ENCODE measurements at places on chromosomes 5 and 9.

- DNase-seq = no peak
Measured at GRCh38 chr5:171926311-171926710, 80.1 kb downstream of the FBXW11 start.

- DNase-seq = no peak
Measured at GRCh38 chr5:113663879-113664541, 150.5 kb downstream of the YTHDC2 start.

- DNase-seq = no peak
Measured at GRCh38 chr5:113068559-113068958, 92.0 kb downstream of the DCP2 start.

DNA sequence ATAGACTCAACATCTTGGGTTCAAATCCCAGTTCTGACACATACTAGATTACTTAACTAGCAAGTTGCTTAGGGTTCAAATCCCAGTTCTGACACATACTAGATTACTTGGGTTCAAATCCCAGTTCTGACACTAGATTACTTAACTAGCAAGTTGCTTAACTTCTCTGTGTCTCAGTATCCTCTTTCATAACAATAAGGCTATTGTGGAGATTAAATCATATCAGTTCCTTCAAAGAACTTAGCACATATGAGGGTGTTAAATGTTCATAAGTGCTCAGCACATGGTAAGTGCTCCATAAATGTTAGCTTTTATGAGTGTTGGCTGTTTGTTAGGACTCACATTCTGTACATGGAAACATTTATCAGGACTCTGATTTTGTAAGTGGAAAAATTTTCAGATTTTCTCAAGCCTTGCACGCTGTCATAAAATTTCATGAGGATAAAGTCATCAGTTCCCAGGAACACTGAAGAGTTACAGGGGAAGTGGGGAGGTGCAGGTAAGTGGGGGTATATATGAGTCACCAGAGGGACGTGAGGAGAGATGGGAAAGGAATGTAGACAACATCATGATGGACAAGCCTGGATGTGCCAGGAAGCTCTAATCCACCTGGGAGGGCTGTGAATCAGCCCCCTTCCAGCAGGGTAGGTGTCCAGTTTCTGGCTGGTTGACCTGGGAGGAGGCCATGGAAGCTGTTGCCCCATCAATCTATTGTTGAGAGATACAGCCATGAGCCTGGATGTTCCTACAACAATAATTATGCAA is 532.2 kb upstream of the WWC1 start:
- no peak for DNase-seq

DNA sequence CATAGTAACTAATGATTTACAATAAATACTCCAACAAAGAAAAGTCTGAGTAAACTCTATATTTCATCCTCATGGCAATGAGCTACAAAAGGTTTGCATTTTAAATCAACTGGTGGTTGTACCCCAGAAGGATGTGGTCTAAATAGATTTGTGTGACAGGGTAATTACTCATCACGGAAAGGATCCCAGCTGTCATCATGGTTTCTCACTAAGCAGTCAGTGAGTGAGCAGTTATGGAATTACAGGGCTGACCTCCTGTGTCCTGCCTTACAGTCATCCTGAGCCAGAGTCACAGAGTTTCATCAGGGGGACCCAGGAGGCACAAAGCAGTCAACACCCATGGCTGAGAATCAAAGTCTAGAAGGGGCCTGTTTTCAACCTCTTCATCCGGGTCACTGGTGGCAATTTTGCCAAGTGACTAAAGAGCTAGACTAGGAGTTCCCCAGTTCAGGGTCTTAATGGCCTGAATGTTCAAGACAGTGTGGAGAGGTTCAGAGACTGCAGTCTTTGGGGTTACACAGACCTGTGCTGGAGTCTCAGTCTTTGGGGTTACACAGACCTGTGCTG is 210.7 kb upstream of the SLC24A2 start:
- DNase-seq = no peak

DNA sequence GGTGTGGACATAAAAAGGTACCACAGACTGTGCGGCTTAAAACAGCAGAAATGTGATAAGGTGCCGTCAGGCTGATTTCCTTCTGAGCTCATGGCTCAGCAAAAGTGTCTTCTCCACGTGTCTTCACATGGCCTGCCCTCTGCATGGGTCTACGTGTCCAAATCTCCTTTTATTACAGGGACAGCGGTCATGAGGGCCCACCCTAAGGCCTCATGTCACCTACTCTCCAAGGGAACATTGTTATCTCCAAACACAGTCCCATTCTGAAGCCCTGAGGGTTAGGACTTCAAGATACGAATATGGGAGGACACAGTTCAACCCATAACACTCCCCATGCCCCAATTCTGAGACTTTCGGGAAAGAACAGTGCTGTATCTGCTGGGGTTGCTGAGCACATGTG is 35.2 kb downstream of the COL23A1 start:
- DNase-seq = no peak

DNA sequence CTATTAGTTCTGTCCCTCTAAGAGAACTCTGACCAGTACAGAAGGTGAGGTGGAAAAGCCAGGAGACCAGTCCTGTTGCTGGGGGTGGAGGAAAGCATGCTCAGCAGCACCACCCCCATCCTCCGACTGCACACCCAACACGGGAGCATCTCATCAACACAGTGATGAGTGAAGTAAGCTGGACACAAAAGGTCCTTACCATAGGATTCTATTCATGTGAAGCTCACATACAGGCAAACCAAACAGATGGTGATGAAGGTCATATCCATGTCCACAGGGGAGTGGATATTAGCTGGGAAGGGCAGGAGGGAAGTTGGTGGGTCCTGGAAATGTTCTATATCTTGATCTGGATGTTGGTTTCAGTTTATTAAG is 14.8 kb upstream of the MARCHF6 start:
- DNase-seq = no peak

GRCh38 chr5:3187771-3188425 is 407.7 kb upstream of the IRX1 start:
- DNase-seq = no peak

GRCh38 chr5:154368041-154368800 is 77.6 kb upstream of the SAP30L start:
- no peak for DNase-seq

GRCh38 chr5:83564069-83564749 is 92.7 kb downstream of the VCAN start:
- no peak for DNase-seq

- no peak for DNase-seq
Measured at GRCh38 chr5:75538211-75538610, 26.5 kb downstream of the POLK start.

GRCh38 chr9:117825609-117826347 is 121.6 kb downstream of the TLR4 start:
- peak; percentile 14 for DNase-seq

DNA sequence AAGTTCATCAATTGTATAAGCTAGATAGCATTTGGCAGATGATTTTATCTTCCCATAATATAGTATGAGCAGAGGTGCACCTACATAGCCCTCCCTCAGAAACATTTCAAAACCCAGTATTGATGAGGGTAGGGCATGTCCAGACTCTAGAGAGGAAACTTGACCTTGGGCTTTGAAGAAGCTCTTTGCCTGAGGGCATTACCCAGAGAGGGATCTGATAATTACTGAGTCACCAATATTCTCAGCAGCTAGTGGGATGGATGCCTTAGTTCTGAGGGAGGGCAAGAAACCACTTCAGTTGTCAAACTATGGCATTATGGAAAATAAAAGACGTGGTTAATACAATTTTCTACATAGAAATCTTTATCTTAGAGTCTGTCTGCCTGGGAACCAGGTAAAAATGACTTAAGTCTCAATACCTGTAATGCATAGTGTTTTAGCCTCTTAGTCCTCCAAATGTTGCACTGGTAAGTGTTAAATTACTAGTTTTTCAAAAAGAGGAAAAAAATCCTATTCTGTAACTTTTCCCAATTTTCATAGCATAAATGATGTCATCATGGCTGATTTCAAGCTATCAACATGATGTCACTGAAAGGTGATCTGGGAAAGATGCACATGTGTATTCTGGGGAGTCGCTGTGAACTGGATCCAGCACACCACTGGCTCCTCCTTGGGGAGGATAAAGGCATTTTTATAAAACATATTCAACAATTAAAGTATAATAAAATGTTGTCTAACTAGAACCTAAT is 809.0 kb downstream of the KCTD16 start:
- DNase-seq = no peak

DNA sequence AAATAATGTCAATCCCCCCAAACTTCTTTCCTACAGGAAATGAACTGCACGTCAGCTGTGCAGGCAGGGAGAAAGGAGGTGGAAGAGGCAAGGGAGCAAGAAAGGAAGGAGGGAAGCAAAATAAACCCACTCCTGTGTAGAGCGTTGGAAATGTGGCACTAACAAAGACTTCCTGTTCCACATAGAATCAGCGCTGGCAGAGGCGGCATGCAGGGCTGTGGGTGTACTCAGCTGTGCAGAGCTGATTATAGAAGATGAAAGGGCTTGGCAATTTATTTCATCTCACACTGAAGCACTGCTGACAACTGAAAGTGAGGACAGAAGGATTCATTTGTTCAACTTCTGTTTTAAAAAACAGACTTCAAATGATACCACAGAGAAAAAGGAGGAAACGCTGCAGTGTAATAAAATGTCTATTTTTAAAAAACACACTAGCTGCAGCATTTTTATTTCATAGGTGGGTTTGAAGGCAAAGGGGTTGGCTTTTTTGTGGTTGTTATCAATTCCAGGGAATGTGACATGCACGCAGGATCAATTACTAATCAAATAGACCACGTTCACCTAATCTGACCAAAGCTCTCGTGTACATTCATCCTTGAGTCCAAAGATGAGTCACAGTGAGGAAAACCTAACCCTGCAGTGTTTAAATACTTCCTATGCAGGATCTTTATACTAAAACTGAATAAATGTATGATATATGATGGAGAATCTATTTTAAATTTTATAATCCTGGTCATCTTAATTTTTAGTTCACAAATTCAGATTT is 583.5 kb downstream of the ZNF608 start:
- DNase-seq = no peak

DNA sequence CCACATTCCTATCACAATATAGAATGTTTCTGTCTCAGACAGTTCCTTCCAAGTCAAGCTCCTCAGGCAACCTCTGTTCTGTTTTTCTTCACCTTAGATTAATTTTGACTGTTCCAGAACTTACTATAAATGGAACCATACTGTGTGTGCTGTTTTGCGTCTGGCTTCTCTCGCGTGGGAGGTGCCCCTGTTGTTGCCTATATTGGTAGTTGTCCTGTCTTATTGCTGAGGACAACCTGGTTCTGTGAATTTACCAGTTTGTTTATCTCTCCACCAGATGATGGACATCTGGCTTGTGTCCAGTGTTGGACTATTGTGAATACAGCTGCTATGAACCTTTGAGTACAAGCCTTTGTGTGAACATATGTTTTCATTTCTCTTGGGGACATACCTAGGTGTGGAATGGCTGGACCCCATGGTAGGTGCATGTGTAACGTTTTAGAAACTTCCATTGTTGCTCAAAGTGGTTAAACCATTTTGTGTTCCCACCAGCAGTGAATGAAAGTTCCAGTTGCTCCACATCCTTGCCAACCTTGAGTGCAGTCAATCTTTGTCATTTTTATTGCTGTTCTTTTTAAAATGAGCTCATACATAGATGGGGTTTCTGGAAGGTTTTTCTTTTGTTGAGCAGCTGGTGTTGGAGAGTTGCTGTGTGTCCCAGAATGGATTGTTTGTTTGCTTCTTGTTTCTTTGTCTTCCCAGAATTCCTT is 18.1 kb downstream of the HMCN2 start:
- no peak for DNase-seq

- DNase-seq = no peak
Measured at GRCh38 chr5:160452036-160452435, 30.4 kb downstream of the PTTG1 start.

- no peak for DNase-seq
Measured at GRCh38 chr5:111783537-111783936, 26.5 kb upstream of the NREP start.

- no peak for DNase-seq
Measured at GRCh38 chr5:4639946-4640345, 500.2 kb upstream of the ADAMTS16 start.

DNA sequence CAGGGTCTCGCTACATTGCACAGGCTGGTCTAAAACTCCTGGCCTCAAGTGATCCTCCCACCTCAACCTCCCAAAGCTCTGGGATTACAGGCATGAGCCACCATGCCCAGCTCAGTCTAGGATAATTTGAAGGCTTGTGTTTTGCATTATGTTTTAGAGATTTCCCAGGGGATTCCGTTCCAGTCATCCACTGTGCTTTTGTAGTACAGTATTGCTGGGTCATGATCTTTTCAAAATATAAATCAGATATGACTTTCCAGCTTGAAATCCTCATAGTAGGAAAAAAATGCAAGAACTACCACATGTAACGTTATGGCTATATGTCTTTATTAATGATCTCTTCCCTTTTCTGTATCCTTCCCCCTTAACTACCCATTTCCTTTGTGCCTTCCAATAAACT is 338.1 kb downstream of the PRELID2 start:
- no peak for DNase-seq

- no peak for DNase-seq
Measured at GRCh38 chr5:96374653-96375052, 58.4 kb downstream of the PCSK1 start.

DNA sequence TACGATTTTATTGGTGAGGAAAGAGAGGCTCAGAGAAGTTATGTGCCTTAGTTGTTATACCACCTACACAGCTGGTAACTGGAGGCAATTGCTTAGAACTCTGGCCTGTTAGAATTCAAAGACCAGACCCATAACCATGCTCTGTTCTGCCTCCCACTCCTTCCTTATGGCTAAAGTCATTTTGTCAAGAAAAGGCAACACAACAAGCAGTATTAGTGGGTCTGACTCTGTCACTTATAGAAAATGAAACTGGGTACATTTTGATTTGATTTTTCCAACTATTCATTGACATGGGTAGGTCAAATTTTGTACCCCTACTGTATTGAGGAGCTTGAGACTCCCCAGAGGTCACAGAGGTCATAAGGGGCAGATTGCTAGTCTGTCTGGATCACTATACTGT is 44.5 kb upstream of the NR3C1 start:
- DNase-seq = no peak

GRCh38 chr5:149599375-149599774 is 18.1 kb downstream of the ARHGEF37 start:
- DNase-seq = no peak

GRCh38 chr9:2425676-2426075 is 195.9 kb upstream of the VLDLR start:
- DNase-seq = no peak

DNA sequence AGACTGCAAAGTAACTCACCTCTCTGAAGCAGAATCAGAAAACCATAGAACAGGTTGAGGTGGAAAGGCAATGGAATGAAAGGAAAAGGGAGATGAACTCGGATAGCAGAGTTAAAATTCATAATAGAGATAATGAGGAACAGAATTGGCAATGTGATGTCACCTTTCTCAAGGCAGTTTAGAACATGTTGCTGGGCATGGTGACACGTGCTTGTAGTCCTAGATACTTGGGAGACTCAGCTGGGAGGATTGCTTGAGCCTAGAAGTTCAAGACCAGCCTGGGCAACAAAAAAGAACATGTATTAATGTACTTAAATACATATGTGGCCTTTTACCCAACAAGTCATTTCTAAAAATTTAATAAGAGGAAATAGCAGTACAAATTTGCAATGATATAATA is 81.6 kb upstream of the MIER3 start:
- no peak for DNase-seq

- DNase-seq = no peak
Measured at GRCh38 chr5:89211836-89212235, 328.9 kb upstream of the MEF2C start.
